ENCODE measurements at places on chromosomes 11 and 22.

- peak; percentile 77 for DNase-seq
Observed at GRCh38 chr11:65274735-65275682, 13.2 kb downstream of the POLA2 start.

- DNase-seq = no peak
Observed at GRCh38 chr11:1504138-1504537, 17.6 kb upstream of the MOB2 start.

DNA sequence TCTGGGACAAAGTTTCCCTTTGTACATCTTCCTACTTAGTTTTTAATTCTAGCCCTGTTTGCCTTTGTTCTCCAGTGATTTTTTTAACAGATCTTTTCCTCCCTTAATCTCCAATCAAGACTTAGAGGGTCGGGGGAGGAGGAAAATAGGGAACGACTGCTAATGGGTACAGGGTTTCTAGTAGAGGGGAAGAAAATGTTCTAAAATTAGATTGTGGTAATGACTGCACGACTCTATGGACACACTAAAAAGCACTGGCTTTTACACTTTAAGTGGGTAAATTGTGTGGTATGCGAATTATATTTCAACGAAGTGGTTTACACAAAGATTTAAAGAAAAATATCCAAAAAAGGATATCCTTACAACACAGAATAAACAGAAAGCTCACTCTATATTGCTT lies 110.0 kb upstream of the SPON1 start:
- DNase-seq = no peak

DNA sequence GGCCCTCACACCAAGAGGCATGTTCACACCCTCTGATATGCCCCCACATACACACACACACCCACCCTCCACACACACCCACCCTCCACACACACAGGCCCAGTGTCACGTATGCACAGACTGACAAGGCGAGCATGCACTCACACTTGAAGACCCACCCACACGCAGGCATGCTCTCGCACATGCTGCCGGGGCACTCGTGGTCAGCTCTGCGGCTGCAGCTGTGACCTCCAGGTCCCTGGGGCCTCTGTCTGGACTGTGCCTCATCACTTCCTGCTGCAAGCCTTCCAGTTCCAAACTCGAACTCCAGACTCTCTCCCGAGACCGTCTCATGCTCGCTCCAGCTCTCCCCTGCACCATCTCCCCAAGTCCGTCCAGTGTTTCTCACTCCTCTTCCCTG lies 9.5 kb downstream of the DCHS1 start:
- peak; percentile 83 for DNase-seq

DNA sequence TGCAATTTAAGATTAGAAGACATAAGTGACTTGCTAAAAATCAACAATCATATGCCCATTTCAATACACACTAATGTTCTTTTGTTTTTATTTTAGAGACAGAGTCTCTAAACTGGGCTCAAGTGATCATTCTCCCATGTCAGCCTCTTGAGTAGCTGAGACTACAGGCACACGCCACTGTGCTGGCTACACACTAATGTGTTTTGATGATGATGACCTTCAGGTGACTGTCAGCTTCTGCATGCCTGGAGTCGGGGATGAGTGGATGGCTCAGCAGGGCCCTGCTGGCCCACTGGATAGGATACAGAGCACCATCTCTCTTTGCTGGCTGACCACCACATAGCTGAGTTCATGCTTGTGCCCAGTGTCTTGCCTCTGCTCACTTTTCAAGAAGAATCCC lies 27.0 kb upstream of the POU2AF1 start:
- no peak for DNase-seq

DNA sequence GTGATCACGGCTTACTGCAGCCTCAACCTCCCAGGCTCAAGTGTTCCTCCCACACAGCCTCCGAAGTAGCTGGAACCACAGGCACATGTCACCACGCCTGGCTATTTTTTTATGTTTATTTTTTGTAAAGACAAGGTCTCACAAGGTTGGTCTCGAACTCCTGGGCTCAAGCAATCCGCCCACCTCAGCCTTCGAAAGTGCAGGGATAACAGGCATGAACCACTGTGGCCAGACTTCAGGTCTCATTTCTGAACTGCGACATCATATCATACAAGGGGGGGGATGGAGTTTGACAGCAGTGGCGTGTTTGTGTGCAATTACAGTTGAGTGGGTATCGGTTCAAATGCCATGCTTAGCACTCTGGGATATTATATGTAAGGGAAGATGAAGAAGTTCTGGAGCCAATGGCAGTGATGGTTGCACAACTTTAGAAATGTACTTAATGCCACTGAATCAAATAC lies 6.9 kb downstream of the NAALADL1 start:
- no peak for DNase-seq

DNA sequence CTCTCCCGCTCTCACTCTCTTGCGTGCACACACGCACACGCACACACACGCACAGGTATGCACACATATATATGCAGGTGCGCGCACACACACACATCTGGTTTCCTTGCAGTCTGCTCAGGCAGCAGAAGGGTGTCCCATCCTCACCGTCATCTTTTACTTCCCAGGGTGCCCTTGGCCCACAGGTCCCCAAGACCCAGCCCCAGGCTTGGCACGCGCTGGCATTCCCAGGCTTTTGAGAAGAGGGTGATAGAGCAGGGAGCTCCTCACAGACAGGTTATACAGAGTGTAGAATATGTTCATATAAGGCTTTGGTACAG lies 52.0 kb upstream of the SPATA19 start:
- no peak for DNase-seq

- no peak for DNase-seq
Observed at GRCh38 chr22:42434748-42435425, 2.7 kb upstream of the NFAM1 start.

DNA sequence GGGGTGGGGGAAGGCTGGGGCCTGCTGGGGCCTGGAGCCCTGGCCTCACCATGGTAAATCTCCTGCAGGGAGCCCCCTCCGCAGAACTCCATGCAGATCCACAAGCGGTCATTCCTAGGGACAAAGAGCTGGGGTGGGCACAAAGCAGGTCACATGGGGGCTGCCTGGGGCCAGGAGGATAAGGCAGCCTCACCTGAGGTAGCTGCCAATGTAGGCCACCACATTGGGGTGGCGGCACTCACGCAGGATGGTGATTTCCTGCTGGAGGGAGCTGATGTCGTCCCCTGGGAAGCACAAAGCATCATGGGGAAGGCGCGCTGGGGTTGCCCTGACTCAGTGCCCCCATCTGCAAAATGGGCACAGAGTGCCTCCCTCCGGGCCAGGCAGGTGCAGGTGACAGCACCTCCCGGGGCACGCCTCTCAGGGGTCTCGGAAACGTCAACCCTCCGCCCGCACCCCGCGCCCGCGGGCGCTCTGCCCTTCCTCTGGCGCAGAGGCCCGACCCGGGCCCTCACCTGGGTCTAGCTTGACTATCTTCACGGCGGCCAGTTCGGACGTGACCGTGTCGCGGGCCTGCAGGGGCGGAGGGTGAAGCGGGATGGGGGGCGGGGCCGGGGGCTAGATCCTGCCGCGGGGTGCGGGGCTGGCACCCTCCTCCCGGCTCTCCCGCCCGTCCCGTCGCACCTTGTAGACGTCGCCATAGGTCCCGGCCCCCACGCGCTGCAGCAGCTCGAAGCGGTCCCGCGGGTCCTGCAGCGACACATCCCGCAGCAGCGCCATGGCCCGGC lies 450 bp downstream of the MAP4K2 start:
- no peak for DNase-seq

- DNase-seq = no peak
Observed at GRCh38 chr11:35785287-35786167, 123.0 kb downstream of the TRIM44 start.

DNA sequence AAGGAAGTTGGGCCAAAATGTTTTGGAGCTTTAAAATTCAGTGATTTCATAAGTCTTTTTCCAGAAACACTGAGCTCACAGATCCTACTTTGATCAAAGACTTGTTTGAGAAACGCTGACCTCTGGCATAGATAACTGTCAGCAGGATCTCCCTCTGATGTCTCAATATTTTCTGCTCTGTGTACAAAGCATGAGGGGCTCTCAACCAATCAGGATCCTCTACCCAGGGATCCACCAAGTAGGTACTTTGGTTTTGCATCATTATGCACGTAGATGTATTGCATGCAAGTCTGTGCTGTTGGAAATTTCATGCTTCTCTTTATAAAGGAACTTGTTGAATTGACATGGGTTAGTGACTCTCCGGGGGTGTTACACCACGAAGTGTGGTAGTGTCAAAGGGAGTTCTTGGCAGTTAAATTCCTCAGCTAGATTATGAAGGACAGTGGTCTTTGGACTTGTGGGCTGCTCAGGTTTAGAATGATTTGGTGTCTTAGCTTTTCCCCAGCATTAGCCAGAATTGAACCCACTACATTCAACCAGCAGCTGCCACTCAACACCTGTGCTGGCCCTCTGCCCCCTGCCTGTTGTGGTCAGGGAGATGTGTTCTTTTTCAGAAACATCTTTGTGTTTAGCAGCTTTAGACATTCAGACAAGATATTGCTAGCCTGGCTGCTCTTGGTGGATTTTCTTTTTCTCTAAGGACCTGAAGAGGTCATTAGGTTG lies 1.7 kb upstream of the DIXDC1 start:
- DNase-seq = no peak

DNA sequence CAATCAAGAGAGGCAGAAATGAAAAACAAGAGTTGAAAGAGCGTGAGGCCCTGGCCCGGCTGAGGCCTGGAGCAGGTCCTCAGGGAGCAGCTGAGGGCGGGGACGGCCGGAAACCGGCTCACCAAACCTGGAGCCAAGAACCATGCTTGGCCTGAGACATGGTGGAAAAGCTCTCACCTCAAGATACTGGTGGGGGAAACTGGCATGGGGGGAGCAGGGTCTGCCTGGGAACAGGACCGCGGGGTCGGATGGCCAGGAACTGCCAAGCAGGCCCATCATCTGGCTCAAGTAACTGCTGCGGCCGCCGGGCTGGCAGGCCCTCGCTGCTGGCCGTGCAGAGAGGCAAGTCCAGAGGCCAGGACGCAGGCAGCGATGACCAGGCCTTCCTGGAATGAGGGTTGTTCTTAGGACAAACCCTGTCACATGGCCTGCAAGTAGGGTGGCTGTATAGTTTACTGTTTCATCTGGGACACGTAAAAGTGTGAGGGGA lies 18.9 kb upstream of the WNT11 start:
- DNase-seq = no peak

- no peak for DNase-seq
Observed at GRCh38 chr11:62988276-62988675, 3.5 kb upstream of the SLC22A6 start.

GRCh38 chr22:38861927-38862326 lies 10.1 kb downstream of the CBX6 start:
- DNase-seq = peak; percentile 19

GRCh38 chr11:23502826-23503225 lies 642.6 kb upstream of the CCDC179 start:
- no peak for DNase-seq

- DNase-seq = peak; percentile 94
Observed at GRCh38 chr11:57322256-57323166, 2.2 kb downstream of the TNKS1BP1 start.

GRCh38 chr11:126680131-126680530 lies 320.4 kb downstream of the KIRREL3 start:
- no peak for DNase-seq

DNA sequence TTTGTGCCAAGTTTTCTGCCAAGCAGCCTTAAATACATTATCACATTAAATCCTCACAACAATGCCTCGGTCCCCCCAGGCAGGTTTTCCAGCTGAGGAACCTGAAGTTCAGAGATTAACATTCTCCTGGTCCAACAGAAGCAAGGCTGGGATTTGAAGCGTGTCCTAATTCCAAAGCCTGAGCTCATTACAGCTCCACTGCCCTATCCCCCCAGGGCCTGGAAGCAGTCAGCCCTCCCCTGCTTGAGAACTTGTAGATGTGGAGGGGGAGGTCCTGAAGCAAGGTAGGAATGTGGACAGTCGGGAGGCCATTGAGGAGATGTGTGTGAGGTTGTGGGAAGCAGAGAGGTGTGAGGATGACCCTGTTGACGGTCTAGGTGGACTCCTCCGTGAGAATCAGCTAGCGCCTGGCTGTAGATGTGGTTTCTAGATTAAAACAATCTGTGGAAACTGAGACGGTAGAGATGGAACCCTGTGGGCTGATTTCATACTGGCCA lies 8.1 kb downstream of the GRAMD1B start:
- no peak for DNase-seq

Measured in left hindlimb (tissue), 1 donor.